ENCODE measurements at places on chromosomes 2 and 18. TPM values are rescaled to one million over a fixed set of nuclear protein-coding genes. Genes with fewer than 3 reads are reported as not detected.

- no peak for DNase-seq
These were observed 45.4 kb upstream of the SCN1A start for GRCh38 chr2:166173263-166173662.

The CNDP1 gene
- 0.20 TPM for total RNA-seq

GRCh38 chr2:19851116-19851695, 50.6 kb downstream of the TTC32 start:
- DNase-seq: no peak

The ANKRD12 gene
- total RNA-seq: 191 TPM

DNA sequence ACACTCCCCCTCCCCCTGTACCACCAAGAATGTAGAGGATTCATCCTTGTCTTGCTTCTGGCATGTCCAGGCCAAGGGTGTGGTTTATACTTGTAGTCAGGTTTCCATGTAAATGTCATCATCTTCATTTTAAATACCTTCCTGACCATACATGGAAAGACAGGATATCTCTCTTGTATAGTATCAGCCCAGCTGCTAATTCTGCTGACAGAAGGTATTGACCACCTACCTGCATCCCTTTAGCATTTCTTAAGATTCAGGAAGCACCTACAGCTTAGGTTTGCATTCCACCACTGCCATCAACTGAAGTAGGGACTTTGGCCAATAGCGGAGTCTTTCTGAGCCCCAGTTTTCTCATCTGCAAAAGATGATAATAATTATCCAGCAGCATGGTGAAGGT, 22.9 kb upstream of the FSHR start:
- DNase-seq: no peak

GRCh38 chr2:141506135-141506534, 624.7 kb downstream of the LRP1B start:
- DNase-seq: no peak

The SELENOI gene
- total RNA-seq: 36.6 TPM

- DNase-seq: no peak
These were observed 156.8 kb upstream of the STK17B start for GRCh38 chr2:196328088-196328680.

DNA sequence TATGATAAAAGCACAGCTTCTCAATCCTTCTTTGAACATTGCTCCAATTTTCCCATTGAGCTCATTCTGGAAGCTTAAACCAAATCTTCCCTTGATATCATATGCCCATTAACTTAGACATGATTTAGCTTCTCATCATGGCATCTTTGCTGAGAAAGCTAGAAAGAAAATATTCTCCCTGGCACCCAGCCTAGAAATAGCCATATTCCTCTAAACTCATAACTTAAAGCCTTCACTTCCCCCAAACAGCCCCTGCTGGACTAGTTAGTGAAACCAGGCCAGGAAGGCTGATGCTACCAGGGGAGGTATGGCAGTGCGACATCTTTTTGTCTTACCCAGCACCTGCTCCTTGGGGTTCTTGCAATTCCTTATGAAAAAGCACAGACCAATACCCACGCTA, 4.3 kb downstream of the AAK1 start:
- no peak for DNase-seq

GRCh38 chr2:106851881-106852501, 34.0 kb downstream of the ST6GAL2 start:
- DNase-seq: no peak

DNA sequence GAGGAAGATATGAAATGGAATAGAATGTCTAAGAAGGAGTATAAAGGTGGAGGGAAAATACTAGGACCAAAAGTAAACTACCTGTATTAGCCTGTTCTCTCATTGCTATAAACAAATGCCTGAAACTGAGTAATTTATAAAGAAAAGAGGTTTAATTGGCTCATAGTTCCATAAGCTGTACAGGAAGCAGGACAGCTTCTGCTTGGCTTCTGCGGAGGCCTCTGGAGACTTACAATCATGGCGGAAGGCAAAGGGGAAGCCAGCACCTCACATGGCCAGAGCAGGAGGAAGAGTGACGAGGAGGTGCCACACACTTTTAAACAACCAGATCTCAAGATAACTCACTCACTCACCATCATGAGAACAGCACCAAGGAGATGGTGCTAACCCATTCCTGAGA, 32.9 kb upstream of the TMEM177 start:
- no peak for DNase-seq

DNA sequence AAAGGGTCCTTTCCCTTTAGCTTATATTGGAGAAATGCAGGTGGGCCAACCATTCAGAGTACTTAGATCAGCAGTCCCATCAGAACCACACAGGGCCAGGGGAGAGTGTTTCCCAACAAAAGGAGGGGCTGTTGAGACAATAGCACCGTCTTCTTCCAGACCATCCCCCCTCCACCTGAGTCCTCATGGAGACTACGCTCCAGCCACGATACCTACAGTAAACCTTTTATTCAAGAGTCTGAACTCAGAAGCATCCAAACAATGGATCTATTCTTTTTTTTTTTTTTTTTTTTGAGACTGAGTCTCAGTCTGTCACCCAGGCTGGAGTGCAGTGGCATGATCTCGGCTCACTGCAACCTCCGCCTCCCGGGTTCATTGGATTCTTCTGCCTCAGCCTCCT, 25.7 kb upstream of the ZNF532 start:
- DNase-seq: no peak

The KYNU gene
- total RNA-seq: 2.8 TPM

- no peak for DNase-seq
These were observed 9.9 kb downstream of the C1D start for GRCh38 chr2:68052717-68053422.

DNA sequence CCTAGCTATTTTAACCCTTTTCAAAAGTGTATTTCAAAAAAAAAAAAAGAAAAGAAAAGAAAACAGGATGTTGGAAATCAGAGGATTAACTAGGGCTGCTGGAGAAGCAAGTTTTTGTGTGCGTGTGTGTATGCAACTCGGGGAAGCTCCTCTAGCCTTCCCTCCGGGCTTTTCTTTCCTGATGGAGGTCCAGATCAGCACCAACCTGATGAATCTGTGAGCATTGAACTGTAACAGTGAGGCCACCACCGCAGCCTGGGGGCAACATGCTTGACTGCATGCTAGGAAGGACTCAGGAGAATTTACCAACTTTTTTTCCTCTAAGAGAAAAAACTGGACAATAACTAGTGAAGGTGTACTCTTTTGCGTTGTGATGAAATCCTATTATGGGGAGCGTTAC, 2.3 kb downstream of the OBSL1 start:
- no peak for DNase-seq

GRCh38 chr18:58400331-58400870, 228.5 kb downstream of the ALPK2 start:
- DNase-seq: no peak

DNA sequence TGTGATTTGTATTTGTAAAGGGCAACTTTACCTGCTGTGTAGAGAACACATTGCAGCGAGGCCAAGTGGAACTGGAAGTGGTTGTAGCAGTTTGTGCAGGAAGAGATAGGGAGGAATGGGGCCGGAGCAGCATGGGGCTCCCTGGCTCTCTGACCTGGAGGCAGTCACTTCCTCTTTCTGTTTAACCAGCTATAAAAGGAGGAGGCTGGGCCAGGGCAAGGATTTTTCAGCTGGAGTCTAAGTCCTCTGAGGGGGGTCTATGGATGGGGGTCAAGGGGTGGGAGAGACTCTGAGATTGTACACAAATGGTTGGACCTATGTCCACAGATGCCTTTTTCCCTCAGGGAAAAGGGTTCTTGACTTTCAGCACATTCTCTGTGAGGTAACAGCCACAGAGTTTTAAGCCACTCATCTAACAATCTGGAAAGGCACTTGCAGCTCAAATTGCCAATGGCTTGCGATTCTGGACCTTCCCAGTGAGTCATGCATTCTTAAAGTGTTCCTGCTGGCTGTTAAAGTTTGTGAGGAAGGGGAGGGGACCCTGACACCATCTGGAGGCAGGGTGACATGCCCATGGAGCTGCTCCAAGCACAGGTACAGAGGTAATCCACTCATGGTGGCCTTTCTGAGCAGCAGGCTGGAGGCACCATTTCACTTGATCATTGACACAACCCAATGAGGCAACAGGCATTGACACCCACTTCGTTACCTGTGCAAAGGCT, 347.0 kb downstream of the CYRIA start:
- no peak for DNase-seq

DNA sequence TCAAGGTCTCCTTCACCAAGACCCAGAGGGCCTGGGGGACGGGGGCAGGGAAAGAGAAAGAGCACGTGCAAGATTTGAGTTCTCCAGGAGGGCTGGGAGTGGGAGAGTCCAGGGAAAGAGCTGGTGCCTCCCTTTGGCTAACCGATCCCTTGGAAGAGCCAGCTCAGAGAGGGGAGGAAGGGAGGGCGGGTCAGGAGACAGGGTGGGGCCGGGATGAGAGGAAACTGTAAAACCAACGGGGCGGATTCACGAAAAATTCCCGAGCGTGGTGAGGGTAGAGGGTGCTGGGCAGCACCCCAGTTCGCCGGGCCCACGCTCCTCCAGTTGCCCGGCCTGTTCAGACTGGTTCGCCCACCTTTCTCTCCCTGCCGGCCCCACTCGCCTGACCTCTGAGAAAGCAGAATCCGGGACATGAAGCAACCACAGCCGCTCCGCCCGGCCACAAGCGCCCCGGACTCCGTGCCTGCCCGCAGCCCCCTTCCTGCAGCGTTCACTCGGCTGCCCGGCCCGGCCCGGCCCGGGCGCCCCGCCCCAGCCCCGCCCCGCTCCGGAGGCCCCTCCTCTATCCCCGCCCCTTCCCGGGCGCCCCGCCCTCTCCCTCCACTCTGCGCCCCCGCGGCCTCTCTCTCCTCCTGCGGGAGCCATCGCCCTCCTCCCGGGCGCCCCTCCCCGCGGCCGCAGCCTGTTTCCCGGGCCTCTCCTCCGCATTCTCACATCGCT, 230.9 kb upstream of the SMAD2 start:
- DNase-seq: peak; percentile 64

The SPDYA gene
- 18.7 TPM for total RNA-seq

GRCh38 chr18:71398531-71398930, 1109.7 kb downstream of the SOCS6 start:
- no peak for DNase-seq

- DNase-seq: no peak
These were observed 44.8 kb downstream of the CAB39 start for GRCh38 chr2:230757476-230757875.

The FBXO41 gene
- 13.5 TPM for total RNA-seq

- no peak for DNase-seq
These were observed 42.9 kb upstream of the TNFRSF11A start for GRCh38 chr18:62282188-62282629.

The TSHZ1 gene
- total RNA-seq: 17.6 TPM

DNA sequence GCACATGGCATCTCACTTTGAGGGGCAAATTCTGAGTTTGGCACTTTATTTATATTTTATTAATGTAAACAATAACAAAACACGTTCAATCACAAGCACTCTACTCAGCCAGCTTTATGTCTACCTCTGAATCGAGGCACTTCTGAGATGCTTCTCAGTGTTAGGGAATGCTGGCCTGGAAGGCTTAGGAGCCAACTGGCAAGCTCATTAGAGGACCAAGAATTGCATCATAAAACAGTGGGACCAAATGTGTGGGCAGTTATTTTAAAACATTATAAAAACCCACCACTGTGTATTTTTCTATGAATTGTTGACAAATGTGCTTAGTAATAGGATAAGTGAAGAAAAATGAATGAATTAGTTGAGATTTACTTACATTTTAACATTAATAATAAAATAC, 46.8 kb upstream of the SMIM21 start:
- no peak for DNase-seq

DNA sequence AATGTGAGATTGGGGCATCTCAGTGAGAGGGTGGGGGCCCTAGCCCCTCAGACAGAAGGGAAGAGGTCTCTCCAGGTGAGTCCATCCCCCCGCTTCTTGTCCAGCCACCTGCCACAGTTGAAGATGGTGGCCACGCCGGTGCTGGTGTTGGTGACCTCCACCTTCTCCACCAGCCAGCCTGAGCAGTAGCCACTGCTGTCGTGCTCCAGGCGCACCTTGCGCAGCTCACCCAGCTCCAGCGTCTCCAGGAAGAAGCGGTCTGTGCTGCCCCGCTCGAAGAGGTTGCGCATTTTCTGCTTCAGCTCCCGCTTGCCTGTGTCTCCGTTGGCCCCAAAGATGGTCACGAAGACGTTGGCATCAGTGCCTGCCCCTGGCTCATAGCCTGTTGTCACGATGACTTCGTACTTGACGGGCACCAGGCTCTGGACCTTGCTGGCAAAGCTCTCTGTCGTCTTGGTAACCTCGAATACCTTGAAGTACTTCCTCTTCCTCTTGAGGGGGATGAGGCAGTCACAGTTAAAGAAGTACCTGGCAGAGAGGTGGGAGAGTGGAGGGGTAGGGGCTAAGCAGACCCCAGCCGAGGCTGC, 179.5 kb downstream of the LOXHD1 start:
- no peak for DNase-seq

The C18orf63 gene
- total RNA-seq: not detected

GRCh38 chr2:239769554-239770245, 255.4 kb downstream of the NDUFA10 start:
- no peak for DNase-seq

DNA sequence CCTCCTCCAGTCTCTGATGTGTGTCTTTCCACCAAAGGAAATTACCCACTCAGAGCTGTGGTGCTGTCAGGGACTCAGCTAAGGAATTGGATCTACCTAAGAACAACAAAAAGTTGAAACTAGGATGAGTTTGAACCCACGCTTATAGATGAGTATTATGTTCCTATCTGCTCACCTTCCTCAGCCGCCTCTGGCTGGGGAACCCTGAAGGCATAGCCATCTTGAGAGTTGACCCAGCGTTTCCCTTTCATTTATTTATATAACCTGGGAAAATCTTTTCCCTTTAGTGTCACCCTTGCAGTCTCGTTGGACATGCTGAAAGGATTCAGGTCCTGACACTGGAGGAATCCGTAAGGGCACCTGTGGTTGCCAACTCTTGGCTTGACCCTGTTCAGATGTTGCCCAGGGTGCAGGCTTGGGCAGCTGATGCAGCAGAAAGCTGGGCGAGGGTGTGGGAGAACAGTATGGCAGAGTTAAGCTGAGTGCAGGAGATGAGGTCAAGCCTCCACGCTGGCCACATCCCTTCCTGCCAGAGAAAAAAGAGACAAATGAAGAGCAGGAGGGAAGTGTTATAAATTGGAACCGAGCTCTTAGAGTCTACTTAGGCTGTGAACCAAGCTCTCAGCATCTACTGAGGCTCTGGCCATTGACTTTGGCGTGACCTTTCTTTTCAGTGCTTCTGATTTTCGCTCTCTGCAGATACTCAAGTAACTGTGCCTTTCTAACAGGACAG, 1.9 kb downstream of the CDH20 start:
- DNase-seq: no peak

- DNase-seq: no peak
These were observed 45.2 kb upstream of the NOSTRIN start for GRCh38 chr2:168757223-168757622.
